ENCODE measurements at places on chromosomes 12 and 14.

GRCh38 chr12:49928471-49928870 lies 22.1 kb upstream of the AQP2 start:
- peak; percentile 72 for DNase-seq

- no peak for DNase-seq
Observed at GRCh38 chr14:89340200-89341181, 76.5 kb downstream of the FOXN3 start.

- no peak for DNase-seq
Observed at GRCh38 chr12:74381958-74382357, 155.7 kb upstream of the ATXN7L3B start.

GRCh38 chr12:2393016-2393415 lies 340.2 kb downstream of the CACNA1C start:
- peak; percentile 84 for DNase-seq

- no peak for DNase-seq
Observed at GRCh38 chr12:116104167-116104767, 173.2 kb downstream of the MED13L start.

DNA sequence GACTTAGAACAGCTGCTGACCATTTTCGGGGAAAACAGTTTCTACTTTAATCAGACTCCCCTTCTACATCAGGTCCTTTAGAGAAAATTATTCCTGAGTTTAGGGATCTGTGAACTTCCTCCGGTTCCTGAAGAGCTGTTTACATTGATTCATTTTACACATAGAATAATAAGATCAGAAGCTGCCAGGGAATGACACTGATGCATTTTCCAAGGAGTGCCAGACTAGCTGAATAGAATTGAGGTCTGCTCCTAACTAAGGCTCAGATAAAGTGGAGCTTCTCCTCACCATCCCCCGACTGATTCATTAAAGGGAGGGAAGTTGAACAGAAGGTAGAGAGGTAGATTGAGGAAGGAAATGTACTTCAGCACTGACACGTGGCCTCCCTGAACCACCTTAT lies 41.9 kb upstream of the PSMA6 start:
- no peak for DNase-seq

DNA sequence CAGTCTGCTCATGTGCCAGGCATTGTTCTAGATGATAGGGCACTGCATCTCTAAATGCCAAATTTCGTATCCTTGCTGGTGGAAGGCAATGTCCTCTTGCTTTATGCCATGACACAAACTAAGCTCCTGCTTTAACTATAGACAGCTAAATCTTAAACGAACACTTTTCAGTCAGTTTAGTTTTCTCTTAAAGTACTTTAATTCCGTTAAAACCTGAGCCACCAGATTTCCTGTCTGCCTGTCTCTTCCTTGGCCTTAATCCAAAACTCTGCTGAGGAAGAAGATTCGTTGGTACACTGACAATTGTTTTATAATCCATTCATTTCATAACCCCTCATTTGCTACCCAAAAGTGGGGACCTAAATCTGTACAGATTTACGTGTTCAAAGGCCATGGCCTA lies 194.4 kb upstream of the BCL2L14 start:
- no peak for DNase-seq

DNA sequence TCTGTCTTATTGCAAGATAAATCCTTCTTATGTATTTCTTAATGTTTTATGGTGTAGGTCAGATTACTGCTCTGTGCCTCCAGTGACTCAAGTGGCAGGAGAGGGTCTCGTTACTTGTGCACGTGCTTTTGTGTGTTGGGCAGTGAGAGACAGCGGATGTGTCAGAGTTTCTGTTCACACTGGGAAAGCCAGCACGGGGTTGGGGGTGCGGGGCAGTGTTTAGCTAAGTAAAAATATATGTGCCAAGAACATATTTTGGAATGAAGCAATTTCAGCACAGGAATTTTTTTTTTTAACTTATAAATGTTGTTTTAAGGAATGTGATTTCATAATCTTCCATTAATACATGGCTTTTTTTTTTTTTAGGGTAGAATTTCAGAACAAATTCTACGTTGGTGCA lies 4.5 kb upstream of the DNAH10 start:
- peak; percentile 75 for DNase-seq

- DNase-seq: no peak
Observed at GRCh38 chr12:931591-931990, 17.9 kb downstream of the RAD52 start.

DNA sequence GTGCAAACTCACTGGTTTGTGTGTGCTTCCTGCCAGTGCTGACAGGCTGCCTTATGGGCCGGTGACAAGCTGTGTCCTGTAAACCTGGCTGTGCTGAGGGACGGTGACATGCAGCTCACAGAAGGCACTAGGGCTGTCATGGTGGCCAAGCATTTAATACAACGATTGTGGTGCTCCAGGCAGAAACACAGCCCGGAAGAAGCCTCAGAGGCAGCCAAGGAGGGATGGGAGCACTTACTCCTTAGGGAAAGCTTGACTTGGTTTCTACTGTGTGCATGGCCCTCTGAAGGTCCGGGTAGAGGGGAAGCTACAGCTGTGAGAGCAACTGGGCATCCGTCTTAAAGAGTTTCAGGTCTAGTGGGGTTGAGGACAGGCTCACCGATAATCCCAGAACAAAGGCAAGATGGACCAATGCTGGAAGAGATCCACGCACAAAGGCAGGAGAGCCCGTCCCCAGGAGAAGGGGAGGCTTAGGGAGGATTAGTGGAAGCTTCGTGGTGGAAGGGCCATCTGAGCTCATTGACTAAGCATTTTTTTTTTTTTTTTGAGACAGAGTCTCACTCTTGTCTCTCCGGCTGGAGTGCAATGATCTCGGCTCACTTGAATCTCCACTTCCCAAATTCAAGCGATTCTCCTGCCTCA lies 10.7 kb upstream of the MCRS1 start:
- peak; percentile 81 for DNase-seq

Data from mesenteric fat pad (tissue), 1 donor.